Kidney epithelial cell (primary cell): ENCODE measurements at places on chromosomes 2 and 18.

GRCh38 chr2:147845411-147845971, 662 bp downstream of the ACVR2A start:
- DNase-seq: no peak

- no peak for DNase-seq
These were observed 683 bp downstream of the STK39 start for GRCh38 chr2:168246483-168247340.

- DNase-seq: no peak
These were observed 161.9 kb upstream of the EPAS1 start for GRCh38 chr2:46135228-46135855.

GRCh38 chr2:1283020-1283801, 130.1 kb upstream of the TPO start:
- DNase-seq: no peak

DNA sequence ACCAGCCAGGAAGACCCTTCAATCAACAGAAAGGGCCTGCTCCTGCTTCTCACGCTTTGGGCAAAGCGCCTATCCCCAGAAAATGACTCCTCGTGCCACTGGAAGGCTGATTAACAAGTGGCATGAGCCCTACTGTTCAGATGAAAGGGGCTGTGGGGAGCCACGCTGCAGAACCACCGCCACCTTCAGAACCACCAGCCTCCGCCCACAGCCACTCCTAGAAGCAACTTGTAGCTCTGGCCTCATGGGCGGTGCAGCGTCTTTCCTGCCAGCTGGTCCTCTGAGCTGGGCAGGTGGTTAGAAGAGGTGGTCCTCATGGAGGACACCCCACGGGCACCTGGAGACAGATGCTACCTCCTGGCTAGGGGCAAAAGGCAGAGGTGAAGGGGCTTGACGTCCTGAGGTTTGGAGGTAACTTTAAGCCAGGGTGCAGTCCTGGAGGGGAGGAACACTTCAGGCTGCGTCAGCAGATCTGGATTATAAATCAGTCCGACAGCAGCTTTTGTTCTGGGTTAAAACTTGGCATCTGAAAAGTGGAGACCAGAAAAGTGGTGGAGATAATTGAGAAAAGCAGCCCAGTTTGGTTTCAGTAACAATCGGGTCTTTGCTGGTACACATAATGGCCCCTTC, 861 bp upstream of the SEMA4C start:
- no peak for DNase-seq

DNA sequence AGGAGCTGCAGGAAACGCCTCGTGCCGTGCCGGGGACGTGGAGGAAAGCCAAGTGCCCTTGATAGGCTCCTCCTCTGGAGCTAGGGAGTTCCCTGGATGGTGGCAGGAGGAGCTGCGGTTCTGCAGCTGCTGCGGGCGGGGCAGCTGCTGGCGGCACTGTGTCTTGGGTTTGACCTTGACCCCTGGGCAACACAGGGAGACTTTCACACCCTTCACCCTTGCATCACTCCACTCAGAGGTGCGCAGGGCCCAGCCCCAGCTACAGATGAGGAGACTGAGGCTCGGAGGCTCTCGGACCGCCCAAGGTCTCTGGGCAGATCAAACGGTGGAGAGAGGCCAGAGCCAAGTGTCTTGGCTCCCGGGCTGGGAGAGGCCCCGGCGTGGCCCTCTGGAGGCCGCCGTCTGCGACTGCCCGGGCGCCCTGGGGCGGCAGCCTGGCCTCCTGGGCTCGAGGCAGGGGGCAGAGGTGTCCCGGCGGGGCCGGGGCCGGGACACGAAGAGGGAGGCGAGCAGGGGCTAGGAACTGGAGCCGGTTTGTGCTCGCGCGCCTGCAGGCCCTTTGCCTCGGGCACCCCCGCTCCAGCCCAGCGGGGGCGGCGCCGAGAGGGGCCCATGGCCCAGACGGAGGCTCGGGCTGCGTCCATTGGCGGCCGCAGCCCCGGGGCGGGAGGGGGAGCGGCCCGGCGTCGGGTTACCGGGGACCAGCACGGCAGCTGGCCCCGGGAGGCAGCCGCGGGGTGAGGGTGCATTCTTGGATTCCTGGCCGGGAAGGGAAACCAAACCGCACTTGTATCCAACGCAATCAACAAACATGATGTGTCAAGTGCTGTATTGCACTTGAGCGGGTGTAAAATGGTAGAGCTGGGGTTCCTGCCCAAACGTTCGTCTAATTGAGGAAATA, 129.6 kb upstream of the SLC1A4 start:
- no peak for DNase-seq

GRCh38 chr18:77015771-77016710, 116.5 kb downstream of the MBP start:
- DNase-seq: no peak

GRCh38 chr2:106944215-106944614, 58.2 kb upstream of the ST6GAL2 start:
- DNase-seq: no peak

- no peak for DNase-seq
These were observed 506.9 kb downstream of the BCL11A start for GRCh38 chr2:60046529-60046928.

DNA sequence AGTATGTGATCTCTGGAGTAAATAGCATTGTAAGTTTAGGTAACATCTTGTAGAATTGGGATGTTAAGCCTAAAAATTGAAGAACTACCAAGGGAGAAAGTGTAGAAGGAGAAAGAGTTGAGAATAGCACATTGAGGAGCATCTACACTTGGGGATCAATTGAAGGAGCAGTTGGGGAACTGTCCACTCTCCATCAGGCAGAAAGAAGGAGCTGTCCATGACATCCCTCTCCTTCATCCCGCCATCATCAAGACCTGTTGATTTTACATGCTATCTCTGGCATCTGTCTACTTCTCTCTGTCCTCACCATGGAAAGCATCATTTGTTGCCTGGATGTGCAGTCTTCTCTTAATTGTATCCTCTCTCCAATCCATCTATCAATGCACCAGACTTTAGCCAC, 87.8 kb downstream of the CCDC141 start:
- DNase-seq: no peak

DNA sequence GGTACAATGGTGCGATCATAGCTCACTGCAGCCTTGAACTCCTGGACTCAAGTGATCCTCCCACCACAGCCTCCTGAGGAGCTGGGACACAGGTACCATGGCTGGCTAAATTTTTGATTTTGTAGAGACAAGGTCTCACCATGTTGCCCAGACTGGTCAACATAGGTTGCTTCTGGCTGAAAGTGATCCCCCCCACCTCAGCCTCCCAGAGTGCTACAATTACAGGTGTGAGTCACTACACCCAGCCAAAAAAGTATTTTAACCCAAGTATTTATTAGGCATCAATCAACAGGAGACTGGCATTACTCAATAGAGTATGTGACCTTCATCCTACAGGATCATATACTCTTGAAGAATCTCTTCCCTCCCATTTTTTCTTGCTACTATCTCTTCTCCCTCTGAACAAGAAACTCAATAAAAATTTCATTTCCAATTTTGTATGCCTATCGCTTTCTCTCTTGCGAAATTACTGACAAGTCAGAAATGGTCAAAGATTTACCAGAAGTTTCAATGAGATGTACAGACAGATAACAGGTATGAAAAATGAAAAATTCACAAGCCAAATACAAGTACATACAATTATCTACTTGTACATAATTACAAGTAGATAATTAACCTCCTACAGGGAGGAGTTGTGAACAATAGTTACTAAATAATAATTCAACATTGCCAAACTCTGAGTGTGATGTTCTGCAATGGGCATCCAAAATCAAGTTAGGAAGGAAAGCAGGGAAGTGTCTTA, 34.9 kb upstream of the CCNT2 start:
- no peak for DNase-seq

DNA sequence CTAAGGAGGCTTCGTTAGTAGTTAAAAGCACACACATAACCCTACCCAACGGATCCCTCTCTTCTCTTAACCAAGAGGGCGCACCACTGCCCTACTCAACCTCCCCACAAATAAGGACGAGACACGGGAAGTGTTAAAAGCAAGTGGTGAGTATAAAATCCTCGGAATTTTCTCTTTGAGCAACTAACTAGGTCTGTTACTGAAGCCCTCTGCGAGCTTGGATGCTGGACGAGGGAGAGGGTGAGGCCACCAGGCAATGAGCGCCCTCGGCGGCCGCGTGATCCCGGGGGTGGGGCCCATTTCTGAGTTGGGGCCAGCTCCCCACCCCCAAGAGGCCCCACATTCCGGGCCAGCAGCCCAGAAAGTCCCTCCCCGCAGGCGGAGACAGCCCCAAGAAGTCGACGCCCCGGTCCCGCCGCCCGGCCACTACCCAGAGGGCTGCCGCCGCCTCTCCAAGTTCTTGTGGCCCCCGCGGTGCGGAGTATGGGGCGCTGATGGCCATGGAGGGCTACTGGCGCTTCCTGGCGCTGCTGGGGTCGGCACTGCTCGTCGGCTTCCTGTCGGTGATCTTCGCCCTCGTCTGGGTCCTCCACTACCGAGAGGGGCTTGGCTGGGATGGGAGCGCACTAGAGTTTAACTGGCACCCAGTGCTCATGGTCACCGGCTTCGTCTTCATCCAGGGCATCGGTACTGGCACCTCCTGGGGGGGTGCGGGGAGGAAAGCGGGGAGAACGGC, at the start of gene CYBRD1:
TSS of gene CYBRD1 (plus strand) at position 423 of the 736 bp plus-strand sequence. CDS start at position 495, 72 bp downstream.
- no peak for DNase-seq

DNA sequence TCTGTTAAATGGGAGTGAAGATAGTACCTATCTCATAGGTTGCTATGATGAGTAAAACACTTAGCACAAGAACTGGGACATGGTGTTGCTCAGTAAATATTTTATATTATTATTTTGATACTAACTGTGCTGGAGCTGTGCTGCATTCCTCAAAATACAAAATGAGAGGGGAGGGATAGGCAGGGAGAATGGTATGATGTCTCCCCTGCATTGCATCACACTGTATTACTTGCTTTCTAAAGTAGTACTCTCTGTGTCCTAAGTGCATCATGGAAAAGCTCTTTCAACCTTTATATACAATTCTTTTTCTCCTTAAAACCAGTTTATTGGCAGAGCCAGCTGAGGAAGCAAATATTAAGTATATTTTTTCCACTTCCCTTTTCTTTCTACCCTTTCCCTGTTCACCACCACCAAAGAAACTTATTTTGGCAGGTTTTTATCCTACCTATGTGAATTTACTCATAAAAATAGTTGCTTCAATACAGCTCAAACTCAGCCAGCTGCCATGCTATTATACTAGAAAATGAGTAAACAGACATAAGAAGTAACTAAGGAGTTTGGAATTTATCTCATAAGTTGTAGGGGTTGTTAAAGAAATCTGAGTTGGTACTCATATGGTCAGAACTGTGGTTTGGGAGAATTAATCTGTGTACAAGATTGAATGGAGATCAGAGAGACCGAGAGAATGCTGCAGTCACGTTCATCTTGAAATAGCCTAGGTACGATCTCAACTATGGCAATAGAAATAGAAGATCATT, 60.3 kb downstream of the EHBP1 start:
- no peak for DNase-seq

GRCh38 chr2:235810252-235810651, 316.4 kb downstream of the AGAP1 start:
- no peak for DNase-seq

DNA sequence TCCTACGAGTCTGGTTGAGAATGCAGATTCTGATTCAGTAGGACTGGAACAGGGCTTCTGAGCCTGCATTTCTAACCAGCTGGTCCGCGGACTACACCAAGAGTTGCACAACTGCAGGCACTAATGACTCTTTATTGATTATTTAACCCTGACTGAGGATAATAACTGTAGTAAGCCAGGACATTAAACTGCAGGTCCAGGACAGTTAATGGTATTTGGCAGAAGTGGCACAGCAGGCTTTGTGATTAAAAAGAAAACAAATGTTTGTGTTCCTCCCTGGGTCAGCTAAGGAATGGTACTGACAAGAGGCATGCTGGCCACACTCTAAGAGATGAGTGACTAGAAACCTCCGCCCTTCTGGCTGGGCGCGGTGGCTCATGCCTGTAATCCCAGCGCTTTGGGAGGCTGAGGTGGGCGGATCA, 59.4 kb downstream of the ALPK2 start:
- DNase-seq: no peak

- no peak for DNase-seq
These were observed 382.5 kb downstream of the CBLN2 start for GRCh38 chr18:72161691-72162090.

DNA sequence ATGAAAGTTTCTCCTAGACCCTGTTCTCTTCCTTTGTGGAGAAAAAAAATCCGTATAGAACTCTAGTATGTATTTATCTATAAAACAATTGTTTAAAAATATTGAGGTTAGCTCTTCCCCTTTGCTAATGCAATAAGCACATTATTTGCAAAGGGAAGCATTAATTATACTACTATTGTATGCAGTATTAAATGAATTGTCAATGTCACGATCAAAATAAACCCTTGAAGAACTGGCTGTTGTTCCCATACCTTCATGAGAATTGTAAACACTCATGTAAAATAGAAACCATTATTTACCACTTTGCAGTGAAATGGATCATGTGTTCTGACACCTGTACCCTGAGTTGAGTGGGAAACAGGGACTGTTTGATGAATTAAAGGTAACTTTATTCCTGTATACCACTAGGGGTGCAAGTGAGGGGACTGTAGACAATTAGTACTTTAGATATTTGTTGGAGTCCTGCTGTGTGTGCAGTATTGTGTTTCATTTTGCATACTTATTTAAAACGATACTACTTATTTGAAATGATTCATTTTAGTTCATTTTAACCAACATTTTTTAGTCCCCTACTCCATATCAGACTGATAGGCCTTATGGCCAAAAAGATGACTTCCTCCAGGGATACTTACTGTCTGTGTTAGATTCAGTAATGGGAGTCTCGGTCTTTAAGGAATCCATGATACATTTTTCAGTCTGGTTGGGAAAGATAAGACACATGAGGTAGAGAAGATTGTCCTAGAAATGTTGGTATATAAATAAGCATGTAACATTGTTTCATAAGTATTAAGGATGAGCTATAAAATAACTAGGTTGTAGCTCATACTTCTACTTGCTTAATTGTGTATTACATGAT, 7.9 kb downstream of the PKP4 start:
- no peak for DNase-seq

DNA sequence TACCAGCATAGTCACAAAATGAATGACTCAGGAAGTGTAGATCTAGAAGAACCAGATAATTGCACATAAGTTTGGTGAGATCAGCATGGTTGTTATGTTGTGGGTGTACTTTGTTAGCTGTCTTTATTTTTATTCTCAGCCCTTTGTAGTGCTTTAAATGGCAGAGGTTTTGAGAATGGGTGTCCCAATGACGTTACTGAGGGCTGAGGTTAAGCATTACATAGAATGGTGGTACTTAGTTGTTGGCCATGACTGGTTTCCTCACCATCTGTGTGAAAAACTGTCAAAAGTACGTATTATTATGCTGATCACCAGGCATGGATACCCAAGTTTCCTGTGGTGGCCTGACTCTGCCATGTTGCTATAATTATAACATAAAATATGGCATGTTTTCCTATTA, 165.8 kb downstream of the UBE2E3 start:
- no peak for DNase-seq

DNA sequence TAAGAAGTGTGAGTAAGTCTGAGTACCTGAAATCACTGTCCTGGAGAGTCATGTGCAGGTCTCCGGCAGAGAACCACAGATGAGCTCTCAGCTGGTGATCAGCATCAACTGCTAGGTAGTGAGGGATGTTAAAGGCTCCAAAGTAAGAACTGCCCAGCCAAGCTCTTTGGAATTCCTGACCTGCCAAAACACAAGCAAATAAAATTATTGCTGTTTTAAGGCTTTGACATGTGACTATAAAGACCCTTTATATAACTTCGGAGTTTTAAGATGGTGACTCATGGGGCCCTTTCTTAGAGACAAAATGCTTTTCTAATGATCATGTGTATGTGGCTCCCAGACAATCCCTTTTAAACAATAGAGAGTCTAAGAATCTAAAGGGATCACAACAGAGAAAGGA, 855.7 kb downstream of the TRIB2 start:
- no peak for DNase-seq
